ENCODE measurements at places on chromosomes 7 and 10.

GRCh38 chr10:79081353-79082034 is 12.7 kb downstream of the ZMIZ1 start:
- no peak for DNase-seq

GRCh38 chr10:49298983-49299815 is at the start of gene C10orf71:
TSS of gene C10orf71 (plus strand) at chr10:49299170. CDS start at chr10:49322546, 23,376 bp downstream.
- no peak for DNase-seq

DNA sequence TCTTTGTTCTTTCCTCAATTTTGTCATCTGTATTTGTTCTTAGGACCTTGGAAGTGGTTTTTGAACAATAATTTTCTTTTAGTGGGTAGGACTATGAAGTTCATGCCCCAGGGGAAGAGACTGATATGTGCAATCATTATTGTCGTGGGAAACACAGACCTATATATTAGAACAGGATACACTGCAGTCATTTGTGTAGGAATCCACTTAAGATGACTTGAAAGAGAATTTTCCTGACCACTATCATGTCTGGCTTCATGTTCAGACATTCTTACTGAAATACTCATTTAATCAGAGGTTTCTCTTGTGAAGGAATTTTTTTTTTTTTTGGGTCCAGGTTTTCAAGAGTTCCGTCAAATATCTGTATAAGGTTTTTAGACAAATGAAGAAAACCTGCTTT is 163.6 kb downstream of the SUGCT start:
- DNase-seq: no peak

GRCh38 chr10:1292611-1293031 is 236.4 kb downstream of the WDR37 start:
- DNase-seq: no peak

DNA sequence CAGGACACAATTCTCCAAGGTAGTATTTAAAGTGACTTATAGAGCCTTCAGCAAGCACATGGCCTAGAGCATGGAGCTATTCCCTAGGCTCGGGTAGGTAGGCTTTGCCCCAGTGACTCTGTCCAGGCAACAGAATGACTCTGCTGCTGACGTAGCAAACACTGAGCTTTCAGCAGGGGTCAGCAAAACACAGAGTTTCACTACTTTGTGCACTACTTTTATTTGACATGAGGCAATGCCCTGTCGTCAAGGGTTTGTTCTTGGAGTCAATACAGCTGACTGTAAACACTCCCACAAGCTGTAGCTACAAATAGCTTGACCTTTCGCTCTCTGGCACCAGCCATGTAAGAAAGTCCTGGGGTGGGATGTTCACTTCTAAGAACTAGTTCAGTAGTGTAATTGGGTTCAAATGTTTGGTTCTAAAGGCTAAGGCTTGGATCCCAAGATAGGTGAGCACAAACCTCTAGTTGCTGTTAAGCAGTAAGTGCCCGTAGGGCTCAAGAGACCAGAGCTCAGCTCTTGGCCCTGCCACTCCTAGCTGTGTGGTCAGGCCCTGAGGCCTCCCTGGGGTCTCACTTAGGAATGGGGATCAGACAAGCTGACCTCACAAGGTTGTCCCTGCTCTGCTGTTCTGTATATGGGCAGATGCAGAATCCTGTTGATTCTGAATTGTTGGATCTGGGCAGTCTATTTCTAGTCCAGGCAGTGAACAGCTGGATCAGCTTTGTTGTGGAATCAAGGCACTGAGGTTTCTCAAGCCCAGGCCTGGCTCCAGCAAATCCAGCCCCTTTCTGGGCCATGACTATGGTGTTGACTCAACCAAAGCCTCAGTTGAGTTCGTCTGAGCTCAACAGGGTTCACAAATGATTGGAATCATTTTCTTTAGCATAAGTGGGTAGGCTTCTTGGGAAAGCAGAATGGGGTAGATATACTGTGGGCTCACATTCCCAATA is 10.7 kb downstream of the NODAL start:
- DNase-seq: no peak

DNA sequence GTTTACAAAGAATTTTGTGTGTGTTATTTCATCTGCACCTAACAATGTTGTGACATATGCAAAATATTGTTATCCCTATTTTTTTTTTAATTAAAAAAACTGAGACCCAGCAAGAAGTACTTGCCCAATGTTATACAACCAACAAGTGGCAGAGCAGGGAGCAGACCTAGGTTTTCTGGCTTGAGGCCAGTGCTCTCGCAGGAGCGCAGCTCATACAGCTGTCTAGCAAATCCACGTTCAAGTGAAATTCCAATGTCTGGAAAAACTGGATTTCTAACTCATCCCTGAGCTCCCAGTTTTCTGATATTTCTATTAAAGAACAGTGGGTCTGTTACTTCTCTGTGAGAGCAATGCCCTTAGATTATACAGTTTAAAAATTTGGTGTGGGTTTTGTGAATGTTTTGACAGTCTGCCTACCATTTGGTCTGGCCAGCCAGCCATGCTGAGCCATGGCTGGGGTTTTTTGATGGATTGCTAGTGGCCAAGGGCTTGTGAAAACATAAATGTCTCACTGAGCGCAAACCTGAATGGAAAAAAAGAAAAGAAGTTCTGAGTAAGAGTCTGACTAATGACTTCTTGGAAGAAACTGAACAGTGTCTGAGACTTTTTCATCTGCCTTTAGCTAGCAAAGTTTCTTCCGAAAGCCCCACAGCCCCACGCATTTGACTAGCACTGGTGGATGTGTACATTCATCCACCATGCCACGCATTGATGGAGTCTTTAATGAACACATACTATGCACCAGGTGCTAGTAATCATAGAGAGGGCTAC is 15.4 kb upstream of the PRF1 start:
- DNase-seq: no peak

DNA sequence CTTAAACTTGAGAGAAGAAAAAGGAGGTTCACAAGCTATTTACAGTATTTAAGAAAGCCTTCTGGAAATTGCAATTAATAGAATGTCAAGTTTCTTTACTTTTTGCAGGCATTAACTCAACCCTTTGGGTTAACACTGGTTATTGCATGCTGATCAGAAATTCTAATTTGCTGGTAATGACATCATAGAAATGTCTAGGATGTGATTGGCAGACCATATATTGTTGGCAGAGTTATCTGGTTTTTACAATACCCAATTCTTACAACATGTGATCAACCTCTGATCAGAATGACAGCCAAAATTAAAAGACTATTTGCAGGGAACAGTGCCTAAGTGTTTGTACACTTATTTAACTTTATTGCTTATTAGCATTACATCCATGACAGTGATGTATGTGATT is 1.6 kb upstream of the CASD1 start:
- DNase-seq: no peak

DNA sequence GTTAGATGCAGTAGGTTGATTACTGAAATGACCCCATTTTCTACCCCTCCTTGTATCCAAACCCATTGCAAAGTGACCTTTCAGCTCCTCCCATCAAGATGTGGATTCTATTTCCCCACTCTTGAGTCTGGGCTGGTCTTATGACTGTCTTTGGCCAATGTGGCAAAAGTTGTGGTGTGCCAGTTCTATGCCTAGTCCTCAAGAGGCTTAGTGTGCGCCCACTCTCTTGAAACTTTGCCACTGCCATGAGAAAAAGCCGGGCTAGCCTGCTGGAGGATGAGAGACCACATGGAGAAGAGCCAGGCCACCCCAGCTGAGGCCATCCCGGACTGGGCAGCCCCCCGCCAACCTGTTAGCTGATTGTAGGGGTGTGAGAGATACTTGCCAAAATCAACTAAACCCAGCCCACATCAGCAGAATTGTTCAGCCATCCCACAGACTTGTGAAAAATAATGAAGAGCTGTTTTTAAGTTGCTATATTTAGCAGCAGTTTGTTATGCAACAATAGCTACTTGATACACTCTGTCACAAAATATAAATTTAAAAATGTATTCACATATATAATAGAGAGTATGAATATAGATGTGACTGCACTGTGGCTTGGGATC is 131.0 kb upstream of the PALS2 start:
- DNase-seq: no peak

GRCh38 chr10:62665771-62666170 is 138.7 kb upstream of the ADO start:
- DNase-seq: no peak

DNA sequence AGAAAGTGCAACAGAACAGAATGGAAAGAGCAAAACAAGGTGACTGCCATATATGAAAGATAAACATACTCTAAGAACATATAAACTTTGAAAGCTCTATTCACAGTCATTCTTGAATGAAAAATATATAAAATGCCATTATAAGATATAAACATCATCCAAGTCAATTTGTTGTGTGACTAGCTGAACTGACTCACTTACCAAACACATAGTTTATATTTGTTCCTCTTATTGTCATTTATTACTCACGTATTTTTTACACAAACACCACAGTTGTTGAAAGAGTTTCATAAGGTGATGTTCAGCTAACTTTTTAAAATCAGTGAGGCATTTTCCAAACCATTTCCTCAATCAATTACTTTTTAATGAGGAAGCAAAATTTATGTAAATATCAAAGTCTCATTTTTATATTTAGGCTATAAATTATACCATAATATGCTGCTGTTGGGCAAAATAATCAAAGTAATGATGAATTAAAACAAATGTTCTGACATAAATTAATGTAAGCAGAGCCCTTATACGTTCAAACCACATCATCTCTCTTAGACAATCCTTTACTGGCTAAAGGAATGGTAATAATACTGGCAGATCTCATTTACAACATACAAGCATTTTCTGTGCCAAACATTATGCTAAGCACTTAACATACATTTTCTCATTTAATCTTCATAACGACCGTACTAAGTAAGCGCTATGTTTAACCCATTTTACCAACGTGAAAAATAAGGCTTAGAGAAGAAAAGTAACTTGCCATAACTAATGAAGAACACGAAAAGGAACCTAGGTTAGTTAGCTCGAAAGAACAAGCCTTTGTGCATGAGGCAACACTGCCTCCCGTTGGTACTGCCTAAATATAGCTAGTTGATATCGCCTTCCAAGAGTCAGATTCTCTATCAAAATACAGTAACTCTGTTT is 7.3 kb downstream of the LRRN3 start:
- no peak for DNase-seq

DNA sequence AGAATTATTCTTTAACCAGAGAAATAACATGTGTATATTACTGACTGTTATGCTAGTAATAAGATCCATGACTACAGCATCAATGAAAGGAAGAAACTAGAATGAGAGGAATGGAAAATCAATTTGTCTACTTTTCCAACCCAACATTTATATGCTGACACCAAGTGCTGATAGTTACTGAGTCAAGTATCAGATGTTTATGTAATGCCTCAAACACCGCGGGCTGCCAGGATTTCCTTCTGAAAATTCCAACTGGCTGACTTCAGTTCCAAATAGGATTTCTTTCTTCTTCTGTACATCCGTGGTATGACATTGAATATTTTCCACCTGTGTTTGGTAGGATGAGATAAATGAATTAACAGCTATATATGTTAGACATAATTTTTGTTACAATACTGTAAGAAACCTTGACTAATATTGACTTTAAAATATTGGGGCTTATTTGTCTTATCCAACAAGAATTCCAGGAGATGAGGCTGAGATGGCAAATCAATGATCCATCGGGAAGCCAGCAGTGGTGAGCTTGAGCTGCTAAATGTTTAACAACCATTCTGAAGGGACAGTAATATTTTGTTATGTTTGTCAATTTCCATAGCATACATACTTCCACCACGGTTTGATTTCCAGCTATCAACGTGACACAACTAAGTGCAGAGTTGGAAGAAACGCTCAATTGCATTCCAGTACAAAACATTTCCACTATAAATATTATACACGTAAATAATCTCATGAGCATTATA is 435.2 kb upstream of the AUTS2 start:
- DNase-seq: no peak

DNA sequence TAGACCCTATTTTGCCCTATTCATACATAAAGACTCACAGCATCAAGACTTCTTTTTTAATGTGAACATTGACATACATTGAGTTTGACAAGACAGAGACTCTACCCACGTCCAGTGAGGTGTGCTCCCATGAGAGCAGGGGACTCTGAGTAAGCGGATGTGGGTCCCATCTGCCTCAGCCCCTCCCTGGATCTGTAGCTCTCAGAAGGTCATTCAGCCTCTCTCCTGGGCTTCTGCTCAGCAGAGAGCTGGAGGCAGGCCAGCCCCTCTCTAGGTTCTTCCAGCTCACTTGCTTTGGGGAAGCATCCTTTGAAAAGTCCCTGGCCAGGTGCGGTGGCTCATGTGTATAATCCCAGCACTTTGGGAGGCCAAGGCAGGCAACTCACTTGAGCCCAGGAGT is 146.9 kb upstream of the ZMIZ1 start:
- no peak for DNase-seq

GRCh38 chr10:114920459-114920858 is 17.5 kb upstream of the TRUB1 start:
- no peak for DNase-seq

- no peak for DNase-seq
Measured at GRCh38 chr10:132551808-132552130, 14.2 kb downstream of the INPP5A start.

DNA sequence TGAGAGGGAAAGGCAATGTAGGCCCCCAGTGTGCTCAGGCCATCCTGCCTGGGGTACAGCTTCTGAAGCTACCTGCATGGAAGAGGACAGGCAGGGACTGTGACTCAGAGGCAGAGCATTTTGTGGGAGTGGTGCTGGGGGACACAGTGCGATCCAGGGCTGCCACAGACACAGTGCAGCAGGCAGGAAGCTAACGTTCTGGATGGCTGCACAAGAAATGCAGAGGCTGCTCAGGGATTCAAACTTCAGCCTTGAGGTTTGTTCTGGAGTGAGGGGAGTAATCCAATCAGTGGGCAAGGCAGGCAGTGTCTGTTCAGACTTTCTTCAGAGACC is 648.0 kb upstream of the IGFBP3 start:
- no peak for DNase-seq

DNA sequence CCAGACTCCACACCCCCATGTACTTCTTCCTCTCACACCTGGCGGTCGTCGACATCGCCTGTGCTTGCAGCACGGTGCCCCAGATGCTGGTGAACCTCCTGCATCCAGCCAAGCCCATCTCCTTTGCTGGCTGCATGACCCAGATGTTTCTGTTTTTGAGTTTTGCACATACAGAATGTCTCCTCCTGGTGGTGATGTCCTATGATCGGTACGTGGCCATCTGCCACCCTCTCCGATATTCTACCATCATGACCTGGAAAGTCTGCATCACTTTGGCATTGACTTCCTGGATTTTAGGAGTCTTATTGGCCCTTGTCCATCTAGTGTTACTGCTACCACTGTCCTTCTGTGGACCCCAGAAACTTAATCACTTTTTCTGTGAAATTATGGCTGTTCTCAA is 4.8 kb downstream of the OR2A25 start:
- DNase-seq: no peak

DNA sequence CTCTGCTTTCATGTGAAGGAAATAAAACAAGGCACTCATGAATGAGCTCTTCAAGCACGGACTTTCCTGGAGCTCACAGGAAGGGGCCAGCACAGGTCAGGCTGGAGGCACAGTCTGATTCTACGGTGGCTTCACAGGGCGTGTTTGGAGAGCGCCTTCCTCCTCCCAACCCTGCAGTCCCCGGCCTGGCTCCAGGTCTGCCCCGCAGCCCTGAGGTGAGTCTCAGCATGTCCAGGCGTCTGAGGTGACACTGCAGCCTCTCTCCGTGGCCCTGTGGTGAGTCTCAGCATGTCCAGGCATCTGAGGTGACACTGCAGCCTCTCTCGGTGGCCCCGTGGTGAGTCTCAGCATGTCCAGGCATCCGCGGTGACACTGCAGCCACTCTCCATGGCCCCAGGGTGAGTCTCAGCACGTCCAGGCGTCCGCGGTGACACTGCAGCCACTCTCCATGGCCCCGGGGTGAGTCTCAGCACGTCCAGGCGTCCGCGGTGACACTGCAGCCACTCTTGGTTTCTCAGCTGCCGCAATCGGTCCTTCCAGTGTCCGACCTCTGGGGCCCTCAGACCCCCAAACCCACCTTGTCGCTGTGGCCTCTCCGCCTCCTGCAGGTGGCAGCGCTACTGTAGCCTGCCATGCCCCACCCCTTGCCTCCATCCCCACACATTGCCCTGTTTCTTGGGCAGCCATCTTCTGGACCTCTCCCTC is 381.7 kb downstream of the DNAJB6 start:
- no peak for DNase-seq
